Urinary bladder (tissue), 4 donors: ENCODE measurements at places on chromosomes 1 and 21.

DNA sequence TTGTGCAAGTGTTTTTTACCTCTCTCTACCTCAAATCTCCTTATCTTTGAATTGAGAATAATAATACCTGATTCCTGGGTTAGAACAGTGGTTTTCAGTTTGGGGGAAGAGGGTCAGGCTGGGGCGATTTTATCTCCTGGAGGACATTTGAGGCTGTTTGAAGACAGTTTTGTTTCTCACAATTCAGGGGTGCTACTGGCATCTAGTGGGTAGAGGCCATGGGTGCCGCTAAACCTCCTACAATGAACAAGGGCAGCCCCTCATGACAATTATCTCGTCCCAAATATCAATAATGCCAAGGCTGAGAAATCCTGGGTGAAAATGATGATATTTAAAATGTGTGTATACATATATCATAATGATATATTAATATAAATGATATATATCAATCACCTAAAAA is 139.1 kb upstream of the USH2A start:
- no peak for DNase-seq

- DNase-seq = no peak
Observed at GRCh38 chr1:53330819-53331218, 2.9 kb upstream of the LRP8 start.

DNA sequence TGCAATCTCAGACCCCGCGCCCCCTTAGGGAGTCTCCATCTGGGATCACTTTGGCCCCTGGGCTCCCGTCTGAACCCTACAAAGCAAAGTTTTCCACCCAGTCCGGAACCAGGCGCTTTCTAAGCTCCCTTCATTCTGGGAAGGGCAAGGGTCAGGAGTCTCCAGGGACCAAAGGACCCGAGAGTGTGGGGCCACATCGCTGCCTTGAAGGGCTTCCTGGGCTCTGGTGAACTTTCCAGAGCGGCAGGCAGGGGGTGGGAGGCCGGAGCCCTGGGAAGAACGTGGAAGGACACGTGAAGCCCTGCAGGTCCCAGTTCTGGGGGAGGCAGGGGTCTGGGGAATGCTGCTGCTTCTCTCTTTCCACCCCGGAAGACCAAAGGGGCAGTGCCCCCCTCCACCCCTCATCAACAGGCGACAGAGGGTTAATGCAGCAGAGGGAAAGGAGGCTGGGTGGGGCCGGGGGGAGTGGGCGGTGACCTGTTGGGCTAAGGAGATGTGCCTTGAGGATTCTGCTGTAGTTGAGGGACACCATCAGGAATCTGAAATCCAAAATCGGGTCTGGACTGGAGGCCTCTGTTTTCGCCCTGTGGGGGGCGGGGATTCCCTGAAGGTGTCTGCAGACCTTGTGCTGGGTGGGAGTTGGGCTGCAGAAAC is 734 bp downstream of the CDK18 start:
- DNase-seq = no peak

DNA sequence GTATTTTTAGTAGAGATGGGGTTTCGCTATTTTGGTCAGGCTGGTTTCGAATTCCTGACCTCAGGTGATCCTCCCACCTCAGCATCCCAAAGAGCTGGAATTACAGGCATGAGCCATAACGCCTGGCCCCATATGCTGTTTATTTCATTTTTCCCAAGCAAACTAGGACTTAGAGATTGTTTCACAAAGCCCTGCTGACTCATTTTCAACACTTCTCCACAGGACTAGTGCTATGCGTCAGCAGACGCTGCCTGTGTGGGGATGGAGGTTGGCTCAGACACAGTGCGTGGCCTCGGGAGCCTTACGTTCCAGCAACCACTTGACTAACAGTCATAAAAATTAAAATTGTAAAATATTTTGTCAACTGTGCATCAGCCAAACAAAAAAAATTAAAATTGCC is 22.7 kb downstream of the PKNOX1 start:
- DNase-seq = no peak

GRCh38 chr1:56510642-56511021 is 68.7 kb downstream of the PLPP3 start:
- DNase-seq = no peak

DNA sequence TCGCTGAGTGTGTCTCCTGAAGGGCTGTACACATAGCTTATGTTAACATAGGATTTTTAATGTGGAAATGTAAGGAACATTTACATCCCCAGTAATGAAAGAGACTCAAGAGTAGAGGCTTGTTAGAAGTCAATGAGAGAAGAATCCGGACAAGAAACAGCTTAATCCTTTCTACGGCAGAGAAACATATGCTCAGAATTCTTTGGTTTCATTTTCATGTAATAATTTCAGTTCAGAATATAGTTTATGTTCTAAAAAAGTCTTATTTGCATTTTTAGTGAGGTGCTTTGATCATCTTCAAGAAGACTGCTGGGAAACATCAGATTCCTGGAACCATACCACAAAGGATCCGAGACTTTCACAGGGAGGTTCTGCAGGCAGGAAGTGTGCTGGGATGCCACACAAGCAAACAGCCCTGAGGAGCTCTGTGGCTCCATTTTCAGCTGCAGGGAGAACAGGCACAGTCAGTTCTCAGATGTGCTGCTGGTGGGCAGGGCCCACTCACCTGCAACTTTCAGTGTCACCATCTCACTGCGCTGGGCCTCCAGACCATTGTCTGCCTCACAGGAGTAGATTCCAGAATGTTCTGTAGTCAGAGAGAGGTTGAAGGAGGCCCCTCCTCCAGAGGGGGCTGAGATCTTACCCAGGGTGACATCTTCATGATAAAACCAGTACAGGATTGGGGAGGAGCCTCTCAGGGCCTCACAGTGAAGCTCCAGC is 28.4 kb downstream of the FCRL5 start:
- DNase-seq = no peak

- DNase-seq = no peak
Observed at GRCh38 chr1:84642774-84643173, 47.5 kb downstream of the SSX2IP start.

DNA sequence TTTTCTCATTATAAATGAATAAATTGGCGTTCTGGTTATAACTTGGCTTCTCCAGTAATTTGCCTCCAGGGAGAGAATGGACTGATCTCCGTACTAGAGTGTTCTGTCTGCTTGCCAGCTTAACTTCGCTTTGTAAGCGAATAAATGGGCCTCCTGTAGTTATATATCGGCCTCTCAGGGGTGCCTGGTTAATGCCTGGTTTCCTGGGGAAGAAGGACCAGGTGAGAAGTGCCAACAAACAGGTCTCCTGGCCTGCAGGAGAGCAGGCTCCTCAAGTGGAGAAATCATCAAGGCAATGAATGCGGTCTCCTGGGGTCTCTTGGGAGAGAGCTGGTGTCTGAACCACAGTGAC is 107.4 kb upstream of the SERBP1 start:
- no peak for DNase-seq

DNA sequence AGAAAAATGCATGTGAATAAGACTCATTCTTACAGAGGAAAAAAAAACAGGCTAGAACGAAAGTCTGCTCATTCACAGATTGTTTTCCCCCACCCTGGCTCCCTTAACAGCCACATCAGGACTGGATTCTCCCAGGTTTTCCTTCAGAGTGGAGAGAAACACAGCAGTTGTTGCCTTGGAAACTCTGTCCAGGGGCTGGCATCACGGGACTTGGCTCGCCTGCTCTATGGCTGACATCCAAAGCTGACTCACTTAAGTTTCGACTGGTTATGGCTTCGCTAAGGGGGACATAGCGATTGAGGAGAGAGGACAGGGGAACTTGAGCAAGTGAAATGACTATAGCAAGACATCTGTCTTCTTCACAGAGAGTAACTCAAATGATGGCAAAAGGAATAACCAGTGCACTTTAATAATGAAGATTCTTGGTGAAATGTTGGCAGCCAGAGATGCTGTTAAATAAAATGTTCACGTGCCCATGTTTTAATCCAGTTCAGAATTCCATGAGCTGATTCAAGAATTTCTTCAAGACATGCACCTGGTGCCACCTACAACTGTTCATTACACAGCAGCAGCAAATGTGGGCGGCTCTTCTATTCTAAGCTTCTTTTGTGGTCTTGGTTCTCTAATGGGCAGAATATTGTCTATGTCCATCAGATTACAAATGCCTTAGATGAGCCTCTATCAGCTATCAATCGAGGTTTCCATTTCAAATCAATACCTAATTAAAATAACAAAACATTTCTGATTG is 21.8 kb downstream of the MIS18A start:
- peak; percentile 80 for DNase-seq

- DNase-seq = no peak
Observed at GRCh38 chr1:50139339-50140181, 30.8 kb downstream of the ELAVL4 start.

DNA sequence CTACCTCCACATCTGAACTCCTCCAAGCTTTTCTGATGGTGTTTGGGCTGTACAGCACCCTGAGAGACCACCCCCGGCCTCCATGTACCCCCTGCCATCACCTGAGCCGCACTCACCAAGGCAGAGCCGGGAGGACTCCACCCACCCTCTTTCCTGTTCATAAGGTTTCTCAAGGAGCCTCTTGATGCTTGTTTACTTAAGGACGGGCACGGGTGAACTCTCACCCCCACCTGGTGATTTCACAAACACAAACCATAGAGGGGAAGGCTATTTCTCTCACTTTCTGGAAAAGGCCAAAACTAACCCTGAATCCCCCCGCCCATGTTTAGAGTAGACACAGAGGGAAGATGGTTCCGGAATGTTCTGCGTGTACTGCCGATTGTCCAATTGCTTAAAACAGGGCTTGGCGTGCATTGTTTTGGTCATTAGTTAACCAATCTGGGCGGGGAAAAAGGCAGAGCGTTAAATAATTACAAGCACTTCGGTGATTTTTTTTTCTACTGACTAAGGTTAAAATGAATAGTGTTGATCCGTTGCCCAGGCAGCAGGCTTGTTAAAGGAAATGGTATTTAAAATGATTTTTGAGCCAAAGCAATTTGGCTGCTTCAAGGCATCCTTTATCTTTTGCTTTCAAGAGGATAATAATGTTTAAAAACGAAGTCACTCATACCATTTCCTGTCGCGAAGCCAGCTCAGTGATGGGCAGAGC is 279.8 kb upstream of the VAMP3 start:
- peak; percentile 69 for DNase-seq

DNA sequence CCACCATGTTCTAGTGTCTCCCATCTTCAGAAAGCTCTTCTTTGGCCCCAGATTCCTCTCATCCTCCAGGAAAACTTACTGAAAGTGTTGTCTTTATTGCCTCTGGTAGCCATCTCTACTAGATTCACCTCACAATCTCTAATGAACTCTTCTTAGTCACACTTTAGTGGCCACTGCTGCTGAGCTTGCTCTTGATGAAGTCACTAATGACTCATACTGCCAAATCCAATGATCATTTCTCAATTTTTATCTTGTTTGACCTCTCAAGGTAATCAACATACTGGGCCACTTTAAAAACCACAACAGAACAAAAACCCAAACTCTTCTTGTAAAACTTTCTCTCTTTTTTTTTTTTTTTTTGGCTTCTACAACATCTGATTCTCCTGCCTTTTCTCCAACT is 196.4 kb downstream of the LHX8 start:
- DNase-seq = no peak

DNA sequence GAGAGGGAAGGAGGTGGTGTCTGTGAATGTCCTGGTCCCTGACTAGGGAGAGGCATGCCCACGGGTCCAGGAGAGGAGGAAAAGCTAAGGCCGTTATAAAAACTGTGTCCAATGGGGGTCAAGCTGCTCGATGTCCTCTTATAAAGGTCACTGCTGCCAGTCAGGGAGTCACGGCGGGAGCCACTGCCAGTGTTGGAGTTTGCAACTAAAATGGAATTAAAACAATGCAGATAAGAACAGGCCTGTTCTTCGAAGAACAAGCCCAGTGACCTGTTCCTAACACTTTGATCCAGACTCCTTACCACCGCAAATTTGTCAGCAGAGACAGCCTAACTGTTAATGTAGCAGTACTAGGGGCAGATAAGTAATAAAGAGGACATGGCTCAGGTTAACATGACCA is 56.1 kb upstream of the SDC3 start:
- no peak for DNase-seq

DNA sequence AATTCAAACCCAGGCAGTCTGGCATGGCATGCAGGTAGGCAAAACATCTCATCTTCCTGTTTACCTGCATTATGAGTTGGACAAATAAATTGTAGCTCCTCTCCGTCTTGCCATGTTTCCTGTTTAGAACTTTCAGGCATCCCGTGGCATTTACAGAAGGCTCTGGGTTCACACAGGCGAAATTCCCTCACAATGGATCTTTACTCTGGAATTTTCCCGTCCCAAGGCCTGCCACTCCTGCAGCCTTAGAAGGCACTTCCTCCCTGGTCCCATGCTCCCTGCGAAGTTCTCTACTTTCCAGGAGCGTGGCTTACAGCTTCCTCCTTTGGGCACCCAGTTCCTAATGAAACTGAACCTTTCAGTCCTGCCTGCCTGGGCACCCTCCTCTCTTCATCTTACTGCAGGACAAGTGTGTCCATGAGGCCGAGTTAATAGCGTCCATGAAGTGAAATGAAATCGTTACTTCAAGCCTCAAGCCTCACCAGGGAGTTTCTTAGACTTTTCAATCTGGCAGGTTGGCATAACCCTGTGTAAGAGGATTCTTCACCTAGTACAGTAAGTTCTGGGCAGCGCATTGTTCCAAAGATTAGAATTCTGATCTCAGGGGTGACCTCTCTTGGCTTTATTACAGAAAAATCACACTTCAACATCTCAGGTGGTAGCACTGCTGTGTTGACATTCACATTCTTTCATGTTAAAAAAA is 36.8 kb upstream of the AHCYL1 start:
- no peak for DNase-seq

DNA sequence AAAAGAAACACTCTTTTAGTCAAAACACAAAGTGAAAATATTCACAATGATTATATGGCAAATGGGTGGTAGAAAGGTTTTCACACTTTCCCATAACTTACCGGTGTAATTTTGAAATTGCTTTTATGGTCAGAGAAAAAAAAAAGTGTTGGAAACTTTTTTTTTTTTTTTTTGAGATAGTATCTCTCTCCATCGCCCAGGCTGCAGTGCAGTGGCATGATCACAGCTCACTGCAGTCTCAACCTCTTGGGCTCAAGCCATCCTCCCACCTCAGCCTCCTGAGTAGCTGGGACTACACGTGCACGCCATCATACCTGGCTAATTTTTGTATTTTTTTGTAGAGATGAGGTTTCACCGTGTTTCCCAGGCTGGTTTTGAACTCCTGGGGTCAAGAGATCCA is 3.3 kb downstream of the IFNGR2 start:
- no peak for DNase-seq

DNA sequence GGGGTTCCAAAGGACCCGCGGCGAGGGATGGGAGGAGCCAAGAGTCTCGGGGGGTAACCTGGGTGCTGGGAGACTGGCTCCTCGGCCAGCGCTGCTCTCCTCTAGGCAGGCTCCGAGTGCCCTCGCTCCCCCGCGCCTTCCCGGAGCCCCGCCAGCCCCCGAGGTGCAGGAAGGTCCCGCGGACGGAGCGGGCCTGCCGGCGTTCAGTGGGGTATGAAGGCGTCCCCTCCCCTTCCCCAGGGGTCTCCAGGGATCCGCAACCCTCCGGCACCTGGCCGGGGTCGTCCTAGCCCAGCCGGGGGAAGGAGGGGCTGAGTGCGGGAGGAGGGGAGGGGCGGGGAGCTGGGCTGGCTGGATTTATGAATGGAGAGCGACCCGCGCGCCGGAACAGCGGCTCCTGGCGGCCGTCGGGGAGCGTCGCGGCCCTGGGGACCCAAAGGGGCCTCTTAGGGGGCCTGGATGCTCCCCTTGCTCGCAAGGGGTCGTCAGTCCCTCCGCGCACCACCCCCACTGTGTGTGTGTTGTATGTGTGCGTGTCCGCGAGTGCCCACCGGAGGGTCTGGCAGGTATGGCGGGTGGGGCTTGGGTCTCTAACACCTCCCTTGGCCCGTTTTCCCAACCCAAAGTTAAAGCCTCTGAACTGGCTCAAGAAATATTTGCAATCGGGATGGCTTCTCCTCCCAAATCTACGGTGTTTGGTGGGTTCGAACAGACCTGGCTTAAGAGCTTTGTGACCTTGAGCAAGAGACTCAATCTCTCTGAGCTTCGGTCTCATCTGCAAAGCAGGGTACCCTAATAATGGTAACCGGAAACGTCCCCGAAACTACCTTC is 642 bp downstream of the HCRTR1 start:
- DNase-seq = no peak
